Natural killer cell (primary cell): ENCODE measurements at places on chromosomes 2 and 18.

- no peak for DNase-seq
Measured at GRCh38 chr18:49878567-49879270, 65.4 kb upstream of the ACAA2 start.

GRCh38 chr18:9757827-9758621 is 49.9 kb downstream of the RAB31 start:
- no peak for DNase-seq

DNA sequence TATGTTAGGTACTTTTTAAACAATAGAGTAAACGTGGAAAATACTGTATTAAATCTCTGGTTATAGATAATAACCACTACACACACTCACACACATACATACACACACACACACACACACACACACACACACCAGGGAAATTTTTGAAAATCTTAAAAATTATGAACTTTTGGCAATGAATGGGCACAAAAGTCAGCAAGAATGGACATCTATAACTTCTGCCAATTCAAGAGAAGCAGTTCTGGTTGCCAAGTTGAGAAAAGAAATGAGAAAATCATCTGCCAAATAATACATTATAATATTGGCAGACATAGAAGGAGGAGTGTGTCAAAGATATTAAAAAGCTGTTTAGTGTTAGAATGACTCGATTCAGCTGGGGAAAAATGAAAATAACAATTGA is 42.9 kb upstream of the TMEM178A start:
- no peak for DNase-seq

GRCh38 chr18:80168982-80169381 is 59.9 kb downstream of the ADNP2 start:
- DNase-seq: no peak

- DNase-seq: no peak
Measured at GRCh38 chr2:218263817-218264641, 3.2 kb downstream of the GPBAR1 start.

DNA sequence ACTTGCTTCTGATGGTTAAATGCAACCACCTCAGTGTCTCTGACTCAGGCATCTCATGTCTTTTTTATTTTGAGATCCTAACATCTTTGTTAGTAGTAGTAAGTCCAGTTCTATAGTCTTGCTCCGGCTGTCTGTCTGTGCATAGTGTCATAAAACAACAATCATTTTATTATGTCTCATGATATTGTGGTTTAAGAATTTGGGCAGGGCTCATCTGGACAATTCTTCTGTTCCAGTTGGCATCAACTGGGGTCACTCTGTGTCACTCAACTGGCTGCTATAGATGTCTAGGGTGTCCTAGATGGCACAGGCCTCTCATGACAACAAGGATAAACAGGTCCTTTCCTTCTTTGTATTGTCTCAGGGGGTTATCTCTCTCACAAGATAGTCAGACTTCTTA is 299.6 kb upstream of the ZNF521 start:
- DNase-seq: no peak

- DNase-seq: no peak
Measured at GRCh38 chr18:56314396-56314795, 324.0 kb downstream of the TXNL1 start.

GRCh38 chr18:48186131-48186766 is 222.9 kb downstream of the ZBTB7C start:
- DNase-seq: no peak

GRCh38 chr2:197238043-197238365 is 72.6 kb downstream of the ANKRD44 start:
- DNase-seq: no peak

GRCh38 chr2:176109946-176110345 is 2.9 kb downstream of the HOXD11 start:
- DNase-seq: no peak

DNA sequence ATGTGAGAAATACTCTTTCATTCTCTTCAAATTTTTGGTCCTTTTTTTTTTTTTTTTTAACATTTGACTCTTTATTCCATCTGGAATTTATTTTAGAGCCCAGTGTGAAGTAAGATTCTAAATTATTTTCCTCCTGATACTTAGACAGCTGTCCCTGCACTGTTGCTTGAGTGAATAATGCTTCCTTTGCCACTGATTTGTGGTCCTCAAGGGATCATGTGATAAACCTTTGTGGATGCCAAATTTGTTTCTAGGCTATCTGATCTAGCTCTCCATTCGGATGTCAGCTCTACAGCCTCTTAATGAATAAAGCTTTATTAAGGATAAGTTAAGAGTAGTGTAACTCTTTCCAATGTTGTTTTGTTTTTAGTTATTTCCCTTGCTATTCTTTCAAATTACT is 142.3 kb downstream of the SMAD7 start:
- no peak for DNase-seq

DNA sequence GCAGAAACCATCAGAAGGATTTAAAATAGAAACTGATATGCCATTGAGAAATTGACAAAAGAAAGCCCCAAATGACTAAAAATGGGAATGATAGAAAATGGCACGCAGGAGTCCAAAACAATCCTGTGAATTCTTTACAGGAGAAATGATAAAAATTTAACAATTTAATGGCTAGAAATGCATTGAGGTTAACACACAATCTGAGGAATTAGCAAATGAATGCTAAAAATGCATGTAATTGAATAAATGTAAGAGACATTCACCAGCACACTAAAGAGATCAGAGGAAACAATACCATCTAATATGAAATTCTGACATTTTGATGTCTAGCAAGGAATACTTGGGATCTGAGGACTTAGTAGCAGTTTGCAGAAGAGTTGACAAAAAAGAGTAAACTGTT is 37.0 kb downstream of the MARCHF4 start:
- DNase-seq: no peak

- DNase-seq: peak; percentile 42
Measured at GRCh38 chr18:23134780-23135549, at the start of gene CABLES1. Gene CABLES1, plus strand, starts transcription at chr18:23135485. Its CDS starts 278 bp downstream, at chr18:23135763.

DNA sequence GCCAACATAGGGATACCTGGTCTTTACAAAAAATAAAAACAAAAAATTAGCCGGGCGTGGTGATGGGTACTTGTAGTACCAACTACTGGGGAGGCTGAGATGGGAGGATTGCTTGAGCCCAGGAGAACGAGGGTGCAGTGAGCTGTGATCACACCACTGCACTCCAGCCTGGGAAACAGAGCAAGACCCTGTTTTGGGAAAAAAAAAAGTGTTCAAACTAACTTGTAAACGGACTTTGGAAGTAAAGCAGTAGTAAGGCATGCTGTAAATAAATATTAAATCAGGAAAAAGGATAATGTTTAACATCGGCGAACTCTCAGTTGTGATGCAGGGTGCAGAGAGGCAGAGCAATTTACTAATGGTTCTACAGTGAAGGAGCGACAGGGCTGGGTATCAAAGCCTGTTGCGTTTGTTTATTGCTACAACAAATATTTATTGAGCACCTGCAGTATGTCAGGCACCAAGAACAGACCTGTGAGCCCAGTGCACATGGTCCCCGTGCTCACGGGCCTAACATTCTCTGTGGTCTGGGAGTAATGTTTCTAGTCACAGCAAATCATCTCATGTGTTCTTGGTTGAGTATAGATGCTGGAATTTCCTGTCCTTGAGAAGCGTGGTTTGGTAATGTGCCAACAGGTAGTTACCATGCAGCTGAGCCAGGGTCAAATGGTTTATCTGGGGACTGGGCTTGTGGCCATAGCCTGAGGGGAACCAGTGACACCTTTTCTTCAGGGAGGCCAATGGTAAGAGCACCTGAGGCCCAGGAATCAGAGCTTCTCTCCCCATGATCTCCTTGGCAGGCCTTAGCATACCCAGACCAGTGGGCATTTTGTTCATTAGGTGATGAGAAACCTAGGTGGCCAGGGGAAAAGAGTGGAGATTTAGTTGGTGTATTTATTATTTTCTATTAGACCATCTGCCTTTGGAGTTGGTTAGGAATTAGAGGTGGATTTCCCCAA is 27.9 kb upstream of the GREB1 start:
- no peak for DNase-seq

DNA sequence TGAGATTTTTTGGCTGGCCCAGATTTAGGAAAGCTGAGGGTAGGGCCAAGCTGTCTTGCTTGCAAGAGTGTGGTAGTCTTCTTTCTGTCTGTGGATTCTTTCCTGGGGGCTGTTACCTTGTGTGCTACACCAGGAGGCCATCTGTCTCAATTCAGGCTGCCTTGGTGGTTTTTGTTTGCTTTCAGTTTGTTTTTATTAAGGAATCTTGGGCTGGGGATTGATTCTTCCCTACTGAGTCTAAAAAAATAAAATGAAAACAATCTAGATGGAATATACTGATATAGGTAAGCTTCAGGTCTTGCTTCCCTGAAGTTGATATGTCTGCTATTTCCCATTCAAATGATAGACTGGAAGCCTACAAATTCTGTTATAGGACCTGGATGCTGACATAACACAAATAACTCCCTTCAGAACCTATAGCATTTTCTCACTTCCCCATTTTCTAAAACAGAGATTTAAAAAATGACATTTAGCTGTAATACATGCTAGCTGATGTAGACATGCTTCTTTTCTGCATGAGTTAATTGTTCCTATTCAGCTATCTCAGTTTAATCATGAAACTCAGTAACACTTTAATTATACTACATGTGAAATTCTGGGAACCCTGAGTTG is 5.3 kb downstream of the LHCGR start:
- no peak for DNase-seq

- DNase-seq: no peak
Measured at GRCh38 chr18:32922951-32923430, 150.2 kb upstream of the KLHL14 start.

- DNase-seq: no peak
Measured at GRCh38 chr18:3097082-3097481, 84.1 kb upstream of the LPIN2 start.

DNA sequence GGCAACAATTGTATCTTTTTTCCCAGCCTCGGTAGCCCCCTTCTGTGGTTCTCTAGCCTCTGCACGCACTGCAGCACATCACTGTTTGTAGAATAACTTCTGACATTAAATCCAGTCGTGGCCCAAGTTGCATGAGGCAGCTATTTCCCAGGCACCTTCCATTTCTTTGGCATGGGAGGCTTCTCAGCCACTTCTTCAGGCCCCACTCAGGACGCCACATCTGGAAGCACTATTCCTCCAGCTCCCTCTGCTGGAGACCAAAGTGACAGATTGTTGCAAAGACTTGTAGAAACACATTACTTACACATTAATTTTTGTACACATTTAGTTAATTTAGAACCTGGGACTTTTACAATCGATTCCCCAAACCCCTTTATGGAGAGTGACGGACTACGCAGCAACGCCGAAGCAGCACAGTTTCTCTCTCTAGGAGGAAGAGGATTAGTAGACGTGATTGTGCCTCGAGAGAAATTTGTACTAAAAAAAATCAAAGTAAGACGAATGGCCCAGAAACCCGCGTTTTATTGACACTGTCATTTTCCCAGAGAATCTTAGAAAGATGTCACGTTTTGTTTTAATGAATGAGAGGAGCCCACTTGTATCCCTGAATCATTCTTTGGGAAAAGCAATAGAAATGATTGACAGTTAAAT is 57.8 kb upstream of the RGPD5 start:
- peak; percentile 25 for DNase-seq

DNA sequence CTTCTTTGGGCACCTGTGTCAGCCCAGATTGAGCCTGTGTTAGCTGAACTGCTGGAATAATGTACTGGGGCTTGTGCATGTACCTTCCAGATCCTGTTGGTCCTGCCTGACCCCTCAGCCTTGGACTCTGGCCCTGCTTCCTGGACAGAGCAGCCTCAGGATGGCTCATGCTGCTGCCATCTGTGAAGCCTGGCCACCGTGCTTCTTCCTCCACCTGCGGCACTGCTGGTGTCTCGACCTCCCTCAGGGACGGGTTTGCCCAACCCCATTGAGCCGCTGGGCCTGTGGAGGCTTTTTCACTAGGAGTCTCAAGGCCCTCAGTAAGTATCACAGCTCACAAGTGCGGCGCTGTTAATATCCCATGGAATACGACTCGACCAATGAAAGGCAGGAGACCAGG is 342.7 kb downstream of the TGIF1 start:
- no peak for DNase-seq

DNA sequence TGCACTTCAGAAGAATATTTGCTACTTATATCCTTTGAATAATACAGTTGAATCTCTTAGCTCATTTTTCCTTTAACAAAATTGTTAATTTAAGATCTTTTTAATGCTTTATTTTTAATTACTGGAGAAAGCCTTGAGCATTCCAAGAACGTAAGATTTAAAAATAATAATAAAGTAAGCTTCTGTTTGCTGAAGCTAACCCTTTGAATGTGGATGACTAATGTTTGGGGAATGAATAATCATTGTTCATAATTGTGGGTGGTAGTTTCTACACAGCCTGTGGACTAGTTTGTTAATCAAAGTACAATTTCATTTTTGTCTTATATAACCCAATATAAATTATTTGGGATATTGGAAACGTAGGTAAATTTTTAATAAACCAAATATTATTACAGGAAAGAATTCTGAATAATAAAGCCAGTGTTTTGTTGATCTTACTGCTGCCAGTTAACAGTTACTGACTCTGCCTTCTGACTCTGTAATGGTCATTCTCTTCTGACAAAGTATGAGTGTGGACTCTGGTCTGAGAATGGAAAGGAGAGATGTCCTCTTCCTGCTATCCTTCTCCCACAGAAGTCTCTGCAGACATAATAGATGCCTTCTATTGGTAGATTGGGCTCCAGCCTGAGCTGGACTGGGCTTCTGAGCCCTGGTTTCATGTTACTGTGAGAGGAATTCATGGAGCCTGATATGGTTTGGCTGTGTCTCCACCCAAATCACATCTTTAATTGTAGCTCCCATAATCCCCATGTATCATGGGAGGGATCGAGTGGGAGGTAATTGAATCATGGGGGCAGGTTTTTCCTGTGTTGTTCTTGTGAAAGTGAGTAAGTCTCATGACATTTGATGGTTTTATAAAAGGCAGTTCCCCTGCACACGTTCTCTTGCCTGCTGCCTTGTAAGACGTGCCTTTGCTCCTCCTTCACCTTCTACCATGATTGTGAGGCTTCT is 292.7 kb upstream of the SLC39A10 start:
- DNase-seq: no peak

GRCh38 chr2:39782591-39782990 is 3.5 kb upstream of the THUMPD2 start:
- no peak for DNase-seq

DNA sequence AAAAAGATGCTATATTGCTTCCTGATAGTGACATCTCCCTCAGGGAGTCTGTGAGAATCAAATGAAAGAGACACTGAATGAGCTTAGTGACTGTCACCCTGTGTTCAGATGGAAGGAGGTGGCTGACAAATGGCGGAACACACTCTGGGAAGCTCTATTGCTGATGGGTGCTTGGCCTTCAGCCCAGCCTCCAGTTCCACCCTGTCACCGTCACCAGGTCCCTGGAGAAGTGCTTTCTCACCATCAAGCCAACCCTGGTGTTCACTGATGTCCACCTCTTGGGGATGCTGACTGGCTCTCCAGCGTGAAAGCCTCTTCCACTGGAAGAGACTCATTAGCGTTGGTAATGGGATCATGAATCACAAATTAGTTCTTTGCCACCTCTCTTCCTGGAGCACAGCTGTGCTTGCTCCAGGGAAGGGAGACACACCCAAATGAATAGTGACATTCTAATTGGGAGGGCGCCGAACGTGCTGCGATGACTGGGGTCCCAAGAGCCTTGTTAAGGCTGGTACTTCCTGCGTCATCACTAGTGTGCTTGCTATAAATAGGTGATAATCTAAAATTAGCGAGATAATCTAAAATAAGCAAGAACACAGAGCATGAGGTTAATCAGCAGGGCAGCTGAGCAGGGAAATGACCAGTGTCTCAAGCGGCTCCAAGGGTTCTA is 154.0 kb downstream of the CLIP4 start:
- DNase-seq: no peak
